ENCODE measurements at places on chromosomes 3 and 15.

DNA sequence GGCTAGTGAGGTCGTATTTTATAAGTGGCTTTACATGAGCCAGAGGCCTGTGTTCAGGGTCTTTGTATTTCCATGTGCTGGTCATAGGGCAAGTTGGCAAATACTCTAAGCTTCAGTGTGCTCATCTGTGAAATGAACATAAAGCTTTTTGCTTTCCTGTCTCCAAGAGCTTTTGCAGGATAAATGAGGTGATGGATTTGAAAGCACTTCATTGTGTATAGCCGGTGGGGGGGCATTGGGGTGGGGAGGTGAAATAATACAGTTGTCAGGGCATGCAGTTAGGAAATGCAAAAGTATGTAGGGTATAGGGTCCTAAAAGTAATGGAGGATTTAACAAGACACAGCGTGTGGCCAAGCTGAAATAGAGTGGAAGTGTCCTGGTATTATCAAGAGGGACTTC lies 67.7 kb downstream of the ARNT2 start:
- DNase-seq: no peak

DNA sequence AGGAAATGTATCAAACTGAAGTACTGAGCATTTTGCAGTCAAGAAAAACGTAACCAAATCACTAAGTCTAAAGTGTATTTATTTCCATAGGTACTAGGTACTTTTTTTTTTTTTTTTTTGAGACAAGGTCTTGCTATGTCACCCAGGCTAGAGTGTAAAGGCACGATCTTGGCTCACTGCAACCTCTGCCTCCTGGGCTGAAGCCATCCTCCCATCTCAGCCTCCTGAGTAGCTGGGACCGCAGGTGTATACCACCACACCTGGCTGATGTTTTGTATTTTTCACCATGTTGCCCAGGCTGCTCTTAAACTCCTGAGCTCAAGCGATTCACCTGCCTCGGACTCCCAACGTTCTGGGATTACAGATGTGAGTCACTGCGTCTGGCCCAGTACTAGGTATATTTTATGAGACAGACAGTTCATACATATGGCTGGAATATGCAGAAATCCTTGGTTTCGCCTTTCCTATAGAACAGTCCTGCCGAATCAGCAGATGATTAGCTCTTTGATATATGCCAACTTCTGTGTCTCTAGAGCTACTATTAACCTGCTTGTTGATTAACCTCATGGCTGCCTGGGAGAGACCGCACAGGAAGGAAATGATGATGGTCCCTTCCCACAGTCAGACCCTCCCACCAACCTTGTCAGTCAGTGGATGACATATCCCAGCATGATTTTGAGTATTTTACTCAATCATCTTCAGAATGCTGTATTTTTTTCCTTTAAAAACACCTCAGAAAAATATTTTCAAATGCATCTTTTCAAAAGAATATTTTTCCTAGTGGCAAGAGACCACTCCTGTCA lies 32.3 kb downstream of the TMOD3 start:
- no peak for DNase-seq

DNA sequence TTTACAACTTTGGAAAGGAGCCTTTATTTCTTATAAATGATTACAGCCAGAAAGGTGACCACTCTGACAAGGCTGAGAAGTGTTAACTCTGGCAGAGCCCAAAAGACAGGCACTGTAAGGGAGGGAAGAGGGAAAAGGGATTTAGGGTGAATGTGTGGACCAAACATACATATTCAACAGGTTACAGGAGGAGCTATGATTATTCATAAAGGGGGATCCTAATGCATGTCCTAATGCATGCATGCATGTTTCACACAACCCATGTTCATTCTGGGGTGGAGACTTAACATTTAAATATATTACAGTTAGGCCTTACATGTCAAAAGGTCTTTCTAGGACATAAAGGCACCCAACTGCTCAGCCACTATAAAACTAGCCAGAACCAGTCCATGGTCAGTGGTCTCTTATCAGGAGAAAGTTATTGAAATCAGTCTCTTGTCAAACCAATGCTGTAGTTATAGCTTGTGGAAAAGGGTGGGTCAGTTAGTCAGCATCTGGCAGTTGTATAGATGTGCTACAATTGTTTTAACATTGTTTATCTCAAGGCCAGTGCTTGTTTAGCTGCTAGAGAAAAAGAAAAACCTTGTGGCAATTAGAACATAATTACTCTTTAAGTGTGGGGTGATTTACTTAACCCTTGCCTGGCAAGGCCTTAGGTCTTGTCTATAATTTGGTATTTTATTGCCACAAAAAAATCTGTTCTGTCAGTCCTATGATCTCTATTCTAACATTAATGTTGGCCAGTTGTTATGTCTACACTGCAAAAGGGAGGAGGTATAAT lies 77.5 kb downstream of the RAD18 start:
- no peak for DNase-seq

DNA sequence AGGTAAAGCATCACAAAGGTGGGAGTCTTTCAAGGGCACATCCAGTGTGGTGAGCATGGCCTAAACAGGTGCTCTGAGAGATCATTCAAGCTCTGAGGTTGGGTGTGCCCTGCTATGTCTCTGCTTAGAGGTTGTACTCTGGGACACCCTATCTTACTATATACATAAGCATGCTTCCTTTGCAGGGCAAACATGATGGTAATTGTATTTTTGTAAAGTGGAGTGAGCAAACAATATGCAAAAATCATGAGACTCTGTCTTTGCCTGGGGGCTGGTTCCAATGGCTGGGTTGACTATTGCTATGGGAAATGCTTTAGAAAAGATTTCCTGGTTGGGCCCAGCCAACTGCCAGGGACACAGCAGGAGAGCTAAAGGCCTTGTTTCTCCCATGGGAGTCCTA lies 315.1 kb upstream of the TLE3 start:
- no peak for DNase-seq

DNA sequence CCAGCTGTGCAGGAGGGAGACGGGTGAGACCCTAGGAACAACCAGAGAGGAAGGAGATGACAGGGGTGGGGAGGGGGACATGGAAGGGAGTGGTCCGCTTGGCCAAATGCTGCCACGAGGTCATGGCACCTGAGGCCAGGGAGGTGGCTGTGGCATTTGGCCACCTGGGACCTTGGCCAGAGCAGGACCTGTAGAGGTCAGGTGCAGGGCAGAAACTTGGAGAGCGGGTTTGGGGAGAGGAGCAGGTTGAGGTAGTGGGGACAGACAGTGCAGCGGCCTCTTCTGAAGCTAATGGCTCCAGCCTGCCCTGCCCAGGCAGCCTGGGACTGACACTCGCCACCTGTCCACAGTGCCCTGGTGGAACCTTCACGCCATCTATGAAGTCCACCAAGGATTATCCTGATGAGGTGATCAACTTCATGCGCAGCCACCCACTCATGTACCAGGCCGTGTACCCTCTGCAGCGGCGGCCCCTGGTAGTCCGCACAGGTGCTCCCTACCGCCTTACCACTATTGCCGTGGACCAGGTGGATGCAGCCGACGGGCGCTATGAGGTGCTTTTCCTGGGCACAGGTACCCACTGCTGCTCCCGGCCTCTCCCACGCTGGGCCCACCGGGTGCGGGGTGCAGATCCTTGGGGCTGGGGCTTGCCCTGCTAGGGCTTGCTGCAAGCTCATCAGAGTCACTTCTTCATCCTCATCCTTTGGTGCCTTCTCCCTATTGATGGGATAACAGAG lies 7.0 kb upstream of the GNAT1 start:
- DNase-seq: no peak

- DNase-seq: no peak
Observed at GRCh38 chr3:171809861-171810628, at the start of gene PLD1. PLD1 (minus strand) TSS chr3:171810483; CDS start chr3:171738051, 72,432 bp downstream.

DNA sequence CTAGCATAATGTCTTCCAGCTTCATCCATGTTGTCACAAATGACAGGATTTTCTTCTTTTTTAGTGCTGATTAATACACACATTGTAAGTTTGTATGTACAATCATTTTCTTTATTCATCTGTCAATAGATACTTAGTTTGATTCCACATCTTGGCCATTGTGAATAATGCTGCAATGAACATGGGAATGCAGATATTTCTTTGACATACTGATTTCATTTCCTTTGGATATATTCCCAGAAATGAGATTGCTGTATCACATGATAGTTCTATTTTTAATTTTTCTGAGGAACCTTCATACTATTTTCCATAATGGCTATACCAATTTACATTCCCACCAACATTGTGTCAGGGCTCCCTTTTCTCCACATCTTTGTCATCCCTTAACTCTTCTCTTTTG lies 117.9 kb downstream of the MEIS2 start:
- DNase-seq: no peak

DNA sequence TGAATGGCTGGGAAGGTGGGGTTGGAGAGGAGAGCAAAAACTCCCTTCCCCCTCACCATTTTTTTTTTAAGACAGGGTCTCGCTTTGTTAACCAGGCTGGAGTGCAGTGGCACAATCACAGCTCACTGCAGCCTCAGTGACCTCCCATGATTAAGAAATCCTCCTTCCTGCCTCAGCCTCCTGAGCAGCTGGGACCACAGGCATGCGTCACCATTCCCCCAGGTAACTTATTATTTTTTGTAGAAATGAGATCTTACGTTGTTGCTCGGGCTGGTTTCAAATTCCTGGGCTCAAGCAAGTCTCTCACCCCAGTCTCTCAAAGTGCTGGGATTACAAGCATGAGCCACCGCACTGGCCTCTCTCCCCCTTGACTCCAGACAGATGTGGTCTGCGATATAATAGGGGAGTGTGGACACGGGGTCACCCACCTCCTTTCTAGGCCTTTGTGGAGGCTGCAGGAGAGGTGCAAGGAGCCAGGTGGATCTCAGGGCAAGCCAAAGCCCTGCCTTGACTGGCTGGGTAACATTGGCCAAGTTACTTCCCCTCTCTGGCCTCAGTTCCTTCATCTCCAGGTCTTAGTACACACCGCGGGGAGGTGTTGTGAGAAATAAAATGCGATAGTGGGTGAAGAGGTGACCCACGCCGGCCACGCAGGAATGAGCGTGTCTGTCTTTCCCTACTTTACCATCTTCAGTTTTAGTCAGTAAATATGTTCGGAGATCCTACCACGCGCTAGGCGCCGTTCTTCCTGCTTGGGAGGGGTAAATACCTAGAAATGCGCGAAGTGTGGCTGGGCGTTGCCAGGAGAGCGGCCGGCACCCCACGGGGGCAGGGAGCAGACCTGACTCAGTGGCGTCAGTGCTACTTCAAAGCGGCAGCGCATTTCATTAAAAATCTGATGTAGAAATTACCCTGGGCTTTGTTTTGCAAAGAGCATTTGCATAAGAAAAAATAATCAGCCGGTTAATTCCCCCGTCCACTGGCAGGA lies 20.2 kb upstream of the CORO2B start:
- DNase-seq: no peak

DNA sequence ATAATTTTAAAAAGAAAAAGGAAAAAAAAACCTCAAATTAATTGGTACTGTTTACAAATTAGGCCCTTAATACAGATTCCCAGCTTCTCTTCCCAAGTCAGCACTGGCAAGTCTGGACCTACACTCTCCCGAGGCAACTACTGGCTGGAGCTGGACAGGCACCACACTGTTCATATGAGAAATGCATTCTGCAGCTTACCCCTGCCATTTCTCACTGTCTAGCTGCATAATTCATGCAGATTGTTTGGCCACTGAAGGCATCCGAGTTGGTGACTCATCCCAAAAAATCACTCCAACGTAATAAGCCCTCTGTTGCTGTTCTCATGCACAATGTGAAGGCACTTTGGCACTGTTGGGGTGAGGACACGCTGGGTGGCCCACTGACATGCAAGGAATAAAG lies 45.3 kb downstream of the ROPN1B start:
- DNase-seq: peak; percentile 19

- no peak for DNase-seq
Observed at GRCh38 chr3:182393151-182393550, 400.2 kb upstream of the ATP11B start.

DNA sequence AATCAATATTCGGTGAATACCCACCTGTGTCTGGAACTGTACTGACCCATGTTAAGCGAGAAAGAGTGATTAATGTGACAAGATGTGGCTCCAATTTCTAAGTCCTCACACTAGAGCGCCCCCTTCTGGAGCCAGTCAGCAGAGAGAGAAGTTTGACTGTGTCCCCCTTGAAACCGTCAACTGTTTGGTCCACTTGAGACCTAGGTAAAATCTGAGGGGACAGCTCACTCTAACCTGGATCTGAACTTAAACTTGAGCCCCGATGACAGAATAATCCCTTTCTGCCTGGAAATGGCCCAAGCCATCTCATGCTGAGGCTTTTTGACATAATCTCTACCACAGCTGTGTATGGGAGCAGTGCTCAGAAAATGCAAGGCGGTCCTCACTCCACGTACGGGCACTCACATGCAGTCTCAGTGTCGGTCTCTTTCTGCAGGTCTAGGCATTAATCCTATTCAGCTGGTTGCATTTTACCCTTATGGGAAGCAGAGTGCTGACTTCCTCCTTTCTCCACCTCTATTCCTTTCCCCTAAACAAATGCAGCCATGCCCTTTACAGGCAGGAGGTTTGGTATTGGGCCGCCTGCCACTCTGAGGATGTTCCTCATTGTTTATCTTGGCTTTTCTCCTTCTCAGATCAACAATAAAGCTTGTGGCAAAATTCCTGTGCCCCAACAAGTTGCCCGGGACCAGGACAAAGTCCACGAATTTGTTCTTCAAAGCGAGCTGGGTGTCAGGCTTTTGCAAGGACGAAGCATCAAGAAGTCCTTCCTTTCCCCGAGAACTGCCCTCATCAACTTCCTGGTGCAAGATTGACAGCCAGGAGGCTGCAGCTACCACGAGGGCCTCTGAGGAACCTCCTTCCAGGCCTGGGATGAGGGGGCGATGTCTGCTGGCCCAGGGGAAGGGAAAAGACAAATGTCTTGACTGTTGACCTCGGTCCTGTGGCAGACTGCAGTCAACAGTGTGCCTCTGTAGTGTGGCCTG lies 47.5 kb upstream of the LIMD1 start:
- no peak for DNase-seq

DNA sequence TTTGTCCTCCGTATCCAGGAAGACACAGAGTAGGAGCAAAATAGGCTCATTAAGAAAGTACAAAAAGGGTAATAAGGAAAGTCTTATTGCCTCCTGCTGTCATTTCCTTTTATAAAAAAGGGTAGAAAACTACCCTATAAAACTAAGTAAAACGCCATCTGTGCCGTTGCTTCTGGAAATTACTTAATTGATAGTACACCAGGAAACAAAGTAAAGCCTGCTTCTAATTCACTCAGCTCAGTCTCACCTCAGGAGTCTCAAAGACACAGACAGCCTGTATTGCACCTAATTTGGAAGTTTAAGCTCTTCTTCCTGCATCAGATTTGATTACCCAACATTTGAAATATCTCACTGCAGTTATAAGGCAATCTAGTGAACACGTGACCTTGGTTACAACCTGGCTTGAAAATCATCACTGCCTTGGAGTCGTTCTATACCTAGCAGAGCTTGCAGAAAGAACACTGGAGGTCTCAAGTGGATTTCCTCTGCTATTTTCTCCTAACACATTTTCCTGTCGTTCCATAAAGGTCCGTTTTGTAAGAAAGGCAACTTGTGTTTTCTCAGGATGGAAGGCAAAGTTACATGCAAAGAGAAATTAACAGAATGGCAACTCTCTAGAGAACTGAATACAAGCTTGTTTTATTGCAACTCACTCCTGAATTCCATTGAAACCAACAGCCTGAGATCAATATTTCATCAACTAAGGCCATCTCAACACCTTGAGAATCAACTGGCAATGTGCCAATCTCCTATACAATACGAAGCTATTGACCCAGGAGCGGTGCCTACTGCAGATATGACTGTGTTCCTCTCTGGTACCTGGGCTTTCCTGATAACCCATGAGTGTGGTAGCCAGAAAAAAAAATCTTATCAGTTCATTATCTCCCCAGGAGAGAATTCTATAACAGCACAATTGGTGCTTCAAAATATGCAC lies 203.3 kb upstream of the LMCD1 start:
- DNase-seq: no peak
